ENCODE measurements at places on chromosomes 4 and X. TPM values are rescaled to one million over a fixed set of nuclear protein-coding genes. Genes with fewer than 3 reads are reported as not detected.
A peak's percentile ranks its signal among the peaks of the same experiment; 100 is the strongest.

The SYN1 gene
- total RNA-seq, result 4.2 TPM

- DNase-seq, result no peak
Measured at GRCh38 chrX:153863251-153863991, 22.6 kb downstream of the L1CAM start.

GRCh38 chrX:121863976-121864375, 816.6 kb downstream of the GLUD2 start:
- DNase-seq, result no peak

GRCh38 chr4:76691807-76692582, 205.9 kb downstream of the SOWAHB start:
- no peak for DNase-seq

DNA sequence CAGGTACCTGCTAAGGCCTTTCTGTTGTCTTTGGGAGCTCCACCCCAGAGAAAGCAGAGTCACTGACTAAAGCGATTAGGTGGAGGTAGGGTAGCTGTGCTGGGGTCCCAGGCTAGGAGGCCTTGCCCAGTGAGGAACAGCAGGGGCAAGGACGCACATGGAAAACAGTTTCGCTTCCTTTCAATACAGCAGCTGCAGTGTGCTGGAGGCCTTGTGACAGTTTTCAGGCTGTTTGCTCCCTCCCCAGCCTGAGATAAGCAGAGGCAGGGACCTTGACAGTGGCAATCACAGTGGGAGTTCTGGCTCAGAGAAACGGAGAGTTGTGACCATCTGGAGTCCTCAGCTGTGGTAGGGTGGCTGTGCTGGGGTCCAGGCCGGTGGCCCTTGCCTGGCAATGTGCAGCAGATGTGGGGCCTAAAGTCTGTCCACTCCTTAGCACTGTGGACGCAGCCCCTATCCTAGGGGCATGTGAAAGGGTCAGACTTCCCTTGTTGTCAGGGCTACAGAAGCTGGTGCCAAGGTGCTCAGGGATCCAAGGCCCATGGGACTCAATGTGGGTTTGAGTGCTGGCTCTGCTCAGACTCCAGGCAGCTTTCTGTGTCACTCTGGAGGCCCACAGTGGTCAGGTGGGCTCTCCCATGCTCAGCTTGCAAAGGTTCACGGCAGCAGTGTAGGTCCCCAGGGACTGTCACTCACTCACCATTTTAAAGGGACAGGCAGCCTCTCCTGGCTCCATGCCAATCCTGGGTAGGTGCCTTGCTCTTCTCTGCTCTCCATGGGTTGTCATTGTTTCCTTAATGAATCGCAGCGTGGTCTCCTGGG, 534.9 kb upstream of the FMR1 start:
- no peak for DNase-seq

- DNase-seq, result peak; percentile 83
Measured at GRCh38 chr4:182143822-182144625, 99.2 kb upstream of the TENM3 start.

DNA sequence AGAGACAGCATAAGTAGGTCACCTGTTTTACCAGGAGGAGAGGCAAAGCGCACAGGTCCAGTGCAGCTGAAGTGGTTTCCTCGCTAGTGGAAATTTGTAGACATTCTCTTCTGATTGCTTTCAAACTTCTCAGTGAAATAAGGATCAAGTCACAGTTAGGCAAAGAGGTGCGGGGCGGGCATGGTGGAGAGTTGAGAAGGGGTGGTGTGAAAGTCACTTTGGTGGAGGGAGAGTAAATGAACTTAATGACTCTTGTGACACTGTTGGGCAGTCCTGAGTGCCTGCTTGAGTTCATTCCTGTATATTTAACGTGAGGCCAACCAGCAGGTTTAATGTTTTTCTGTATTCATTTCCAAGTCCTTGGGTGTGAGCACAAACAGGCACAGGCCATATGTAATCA, 235.6 kb downstream of the TRIML1 start:
- no peak for DNase-seq

DNA sequence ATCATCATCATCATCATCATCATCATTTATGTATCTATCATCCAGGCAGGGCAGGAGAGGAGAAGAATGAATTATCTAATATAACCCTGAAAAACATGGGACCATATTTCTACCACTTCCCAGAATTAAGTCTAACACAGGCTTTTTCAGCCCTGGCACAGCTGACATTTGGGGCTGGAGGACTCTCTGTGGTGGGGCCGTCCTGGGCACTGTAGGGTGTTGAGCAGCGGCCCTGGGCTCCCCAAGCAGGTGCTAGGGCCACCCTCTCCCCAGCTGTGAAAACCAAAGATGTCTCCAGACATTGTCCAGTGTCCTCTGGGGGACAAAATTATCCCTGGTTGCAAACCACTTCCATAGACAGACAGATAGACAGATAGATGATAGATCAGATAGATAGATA, 288.4 kb downstream of the CRLF2 start:
- DNase-seq, result peak; percentile 29

DNA sequence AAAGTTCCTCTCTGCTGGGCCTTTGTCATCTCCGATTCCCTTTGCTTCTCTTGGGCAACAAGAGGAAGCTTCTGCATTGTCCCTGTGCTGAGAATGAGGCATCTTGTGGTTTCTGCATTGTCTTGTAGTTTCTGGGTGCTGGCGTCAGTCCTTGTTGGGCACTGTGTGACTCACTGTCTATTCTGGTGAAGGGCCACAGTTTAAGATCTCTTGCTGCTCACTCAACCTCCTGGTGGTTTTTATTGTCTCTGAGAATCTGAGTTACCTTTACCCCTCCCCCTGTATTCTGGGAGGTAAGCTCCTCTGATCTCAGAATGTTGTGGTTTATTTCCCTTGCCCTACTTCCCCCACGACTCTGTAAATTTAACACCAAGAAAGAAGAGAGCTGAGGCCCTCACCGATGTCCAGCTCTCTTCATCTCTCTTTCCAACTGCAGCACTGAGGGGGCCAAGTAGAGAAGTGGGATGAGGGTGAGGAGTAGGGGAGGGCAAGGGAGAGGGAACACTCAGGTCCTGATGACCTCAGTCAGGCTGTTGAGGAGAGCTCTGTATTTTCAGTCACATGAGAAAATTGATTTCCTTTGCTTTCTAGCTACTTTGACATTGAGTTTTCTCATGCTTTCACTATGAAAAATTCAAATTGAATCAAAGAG, 441.6 kb upstream of the PITX2 start:
- no peak for DNase-seq

The RPGR gene
- 13.2 TPM for total RNA-seq

The PAK3 gene
- 10.8 TPM for total RNA-seq

GRCh38 chrX:14673236-14673635, 143.9 kb downstream of the GLRA2 start:
- no peak for DNase-seq

Data from type B pancreatic cell (in vitro differentiated cells).